ENCODE measurements at places on chromosomes 7 and 10.

- DNase-seq = peak; percentile 12
Observed at GRCh38 chr7:88789480-88790064, 6.0 kb downstream of the TEX47 start.

DNA sequence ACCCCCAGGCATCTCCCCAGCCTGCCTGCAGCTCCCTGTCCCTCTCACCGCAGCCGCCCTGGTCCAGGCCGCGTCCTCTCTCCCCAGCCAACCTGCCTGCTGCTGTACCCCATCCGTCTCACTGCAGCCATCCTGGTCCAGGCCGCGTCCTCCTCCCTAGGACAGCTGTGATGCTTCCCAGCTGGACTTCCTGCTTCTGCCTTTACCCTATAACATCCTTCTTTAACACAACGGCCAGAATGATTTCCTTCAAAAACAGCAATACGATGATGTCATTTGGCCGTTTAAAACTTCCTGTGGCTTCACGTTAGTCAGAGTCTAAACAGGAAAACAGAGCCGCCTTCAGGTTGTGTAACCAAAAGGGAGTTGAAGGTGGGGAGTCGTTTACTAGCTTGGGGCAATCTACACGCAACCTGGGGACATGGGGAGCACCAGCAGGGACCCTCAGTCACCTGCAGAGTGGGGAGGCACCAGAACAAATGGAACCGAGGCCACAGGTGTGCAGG is 32.2 kb upstream of the ZFAND2A start:
- DNase-seq = peak; percentile 17

DNA sequence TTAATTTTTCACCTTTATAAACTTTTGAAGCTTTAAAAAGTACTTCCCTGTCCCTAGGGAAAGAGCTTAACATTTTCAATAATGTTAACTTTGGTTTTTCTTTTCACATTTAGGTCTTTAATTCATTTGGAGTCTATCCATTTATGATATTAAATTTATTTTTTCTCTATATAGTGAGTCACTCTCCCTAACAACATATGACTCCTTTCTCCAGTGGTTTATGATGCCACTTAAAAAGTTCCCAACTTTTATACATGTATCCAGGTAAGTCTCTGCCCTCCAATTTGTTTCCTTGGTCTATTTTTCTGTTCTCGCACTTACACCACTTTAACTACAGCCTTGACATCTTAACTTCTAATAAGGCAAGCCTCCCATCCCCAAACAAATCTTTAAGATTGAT is 3.5 kb downstream of the CACUL1 start:
- no peak for DNase-seq

DNA sequence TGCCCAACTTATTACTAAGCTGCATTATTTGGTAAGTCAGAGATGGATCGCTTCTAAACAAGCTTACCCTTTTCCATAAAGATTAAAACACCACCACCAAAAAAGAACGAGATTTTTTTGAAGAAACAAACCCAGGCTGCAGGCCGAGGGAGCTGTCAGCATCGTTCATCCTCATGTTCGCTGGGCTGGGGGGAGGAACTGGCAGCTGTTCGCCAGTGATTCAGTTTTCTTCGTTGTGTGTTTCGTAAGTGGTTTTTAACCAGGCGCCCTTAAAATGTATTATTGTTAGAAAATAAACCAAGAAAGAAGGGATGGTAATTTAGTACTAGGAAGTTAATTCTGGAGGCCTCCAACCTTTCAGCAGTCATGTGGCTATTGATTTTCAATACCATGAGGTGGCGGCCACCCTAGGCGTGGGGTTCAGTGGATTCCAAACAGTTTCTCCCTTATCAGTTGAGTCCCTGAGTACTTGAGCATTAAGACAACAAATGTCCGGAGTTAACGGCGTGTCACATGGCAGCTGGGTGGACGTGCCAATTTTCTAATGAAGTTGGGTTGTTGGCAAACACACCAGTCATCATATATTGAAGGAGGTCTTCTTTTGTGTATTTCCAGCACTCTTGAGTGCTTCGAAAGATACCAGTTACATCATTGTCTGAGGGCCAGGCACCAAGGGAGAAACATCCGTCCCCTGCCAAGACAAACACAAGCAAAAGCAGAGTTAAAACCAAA is 173.2 kb downstream of the EBF3 start:
- DNase-seq = no peak

- no peak for DNase-seq
Observed at GRCh38 chr7:36942025-36942424, 217.7 kb upstream of the AOAH start.

DNA sequence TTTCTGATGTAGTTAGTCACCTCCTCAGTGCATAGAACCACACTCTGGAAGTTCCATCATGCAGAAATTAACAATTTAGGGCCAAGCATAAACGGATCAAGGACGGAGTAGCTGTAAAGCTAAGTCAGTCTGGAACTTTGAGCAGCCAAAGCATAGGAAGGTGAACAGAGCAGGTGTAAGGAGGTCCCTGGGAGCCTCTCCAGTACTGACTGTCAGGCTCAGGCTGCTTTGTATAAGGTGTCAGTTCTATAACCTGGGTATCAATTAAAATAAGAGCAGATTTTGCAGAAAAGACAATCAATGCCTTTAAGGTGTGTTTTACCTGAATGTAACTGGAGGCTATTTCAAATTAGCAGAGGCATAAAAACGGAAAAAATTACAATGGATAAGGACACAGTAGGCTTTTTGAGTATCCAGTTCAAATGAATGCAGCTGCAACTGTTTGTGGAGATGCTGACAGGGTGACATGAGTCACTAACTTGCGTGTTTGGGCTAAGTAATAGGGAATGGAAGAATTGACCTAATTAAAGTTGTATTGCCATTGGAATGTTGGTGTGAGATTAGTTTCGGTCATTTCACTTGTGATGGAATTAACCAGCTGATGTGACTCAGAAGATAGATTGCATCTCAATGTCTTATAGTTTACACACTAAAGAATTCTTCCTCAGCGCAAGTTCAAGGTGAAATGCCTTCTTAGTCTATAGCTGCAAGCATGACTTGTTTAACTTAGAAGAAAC is 417.9 kb upstream of the CNTNAP2 start:
- DNase-seq = no peak

DNA sequence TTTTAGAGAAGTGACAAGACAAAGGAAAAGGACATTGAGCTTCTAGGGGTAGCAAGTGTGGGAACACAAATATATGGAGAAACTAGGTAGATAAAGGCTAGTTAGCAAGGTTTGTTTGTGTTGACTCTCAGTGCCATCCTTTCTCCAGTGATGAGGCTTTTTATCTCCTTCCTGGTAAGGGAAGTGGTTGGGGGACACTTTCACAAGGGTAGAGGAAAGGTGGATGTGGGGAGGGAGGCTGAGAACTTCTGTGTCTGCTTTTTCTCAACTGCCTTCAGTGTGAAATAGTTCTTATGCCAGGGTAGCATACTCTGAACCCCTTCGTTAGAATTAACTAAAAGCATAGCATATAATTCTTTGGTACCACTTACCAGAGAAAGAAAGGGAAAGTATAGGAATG is 93.0 kb upstream of the STRIP2 start:
- no peak for DNase-seq

GRCh38 chr7:21370283-21370982 is 57.5 kb upstream of the SP4 start:
- DNase-seq = no peak

DNA sequence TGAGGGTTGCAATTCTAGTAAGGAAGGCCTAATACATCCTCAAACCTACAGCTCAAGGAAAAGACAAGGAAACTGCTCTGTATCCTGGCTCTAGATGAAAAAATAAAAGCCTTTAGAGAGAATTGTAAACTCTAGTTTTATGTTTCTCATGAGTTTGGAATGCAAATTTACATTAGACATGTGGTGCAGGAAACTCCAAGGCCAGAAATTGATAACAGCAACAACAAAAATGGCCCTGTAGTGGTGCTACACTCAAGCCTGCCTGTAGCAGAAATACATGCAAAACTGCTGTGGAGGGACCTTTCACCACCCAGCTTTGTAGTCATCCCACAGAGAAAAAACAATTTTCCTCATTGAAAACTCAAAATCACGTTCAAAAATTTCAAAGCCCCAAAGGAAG is 546.7 kb upstream of the LRRN3 start:
- DNase-seq = no peak

- DNase-seq = peak; percentile 36
Observed at GRCh38 chr7:29878081-29878688, 71.9 kb downstream of the WIPF3 start.

DNA sequence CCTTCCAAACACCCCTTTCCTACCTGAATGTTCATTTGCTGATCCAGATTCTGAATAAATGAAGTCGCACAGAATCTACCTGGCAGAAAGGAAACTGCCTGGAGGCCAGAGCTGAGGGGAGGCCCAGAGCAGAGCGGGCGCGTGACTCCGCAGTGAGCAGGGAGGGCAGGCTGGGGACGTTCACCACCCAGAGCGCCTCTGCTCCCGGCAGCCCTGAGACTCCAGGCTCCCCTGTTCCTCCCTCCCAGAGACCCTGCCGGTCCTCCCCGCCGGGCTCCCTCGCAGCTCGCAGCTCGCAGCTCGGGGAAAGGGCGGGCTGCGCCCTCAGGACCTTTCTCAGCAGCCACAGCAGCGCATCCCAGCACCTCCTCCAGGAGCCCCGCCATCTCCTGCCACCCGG is 176.7 kb upstream of the ZNF32 start:
- no peak for DNase-seq

- peak; percentile 21 for DNase-seq
Observed at GRCh38 chr10:61779950-61780659, 117.4 kb downstream of the CABCOCO1 start.

- no peak for DNase-seq
Observed at GRCh38 chr10:44053391-44053790, 331.5 kb downstream of the CXCL12 start.

DNA sequence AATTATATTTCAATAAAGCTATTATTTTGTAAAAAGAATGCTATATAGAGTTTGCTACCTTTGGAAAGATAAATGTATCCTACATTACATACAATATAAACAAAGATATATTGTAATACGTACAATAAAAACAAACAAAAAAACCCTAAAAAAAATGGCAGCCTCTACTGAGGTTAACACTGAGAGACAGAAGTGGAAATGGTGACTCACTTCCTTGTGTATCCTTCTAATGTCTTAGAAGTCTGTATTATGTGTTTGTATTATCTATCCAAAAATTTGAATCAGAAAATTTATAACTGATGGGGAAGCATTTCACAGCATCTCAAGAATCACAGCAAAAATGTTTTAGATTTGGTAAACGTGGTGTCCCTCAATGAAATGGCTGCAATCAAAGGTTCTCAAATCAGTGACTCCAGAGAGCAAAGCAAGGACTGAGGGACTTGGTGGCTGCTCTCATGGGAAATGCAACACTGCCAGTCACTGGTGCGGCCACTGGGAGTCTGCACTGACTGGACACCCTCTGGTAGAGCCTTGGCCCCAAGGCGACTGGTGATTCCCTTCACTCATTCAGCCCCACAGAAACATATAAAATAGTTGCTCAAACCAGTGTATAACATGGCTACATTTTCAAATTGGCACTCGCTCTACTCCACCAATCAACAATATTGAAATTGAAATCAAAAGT is 53.8 kb downstream of the PANK1 start:
- DNase-seq = no peak

DNA sequence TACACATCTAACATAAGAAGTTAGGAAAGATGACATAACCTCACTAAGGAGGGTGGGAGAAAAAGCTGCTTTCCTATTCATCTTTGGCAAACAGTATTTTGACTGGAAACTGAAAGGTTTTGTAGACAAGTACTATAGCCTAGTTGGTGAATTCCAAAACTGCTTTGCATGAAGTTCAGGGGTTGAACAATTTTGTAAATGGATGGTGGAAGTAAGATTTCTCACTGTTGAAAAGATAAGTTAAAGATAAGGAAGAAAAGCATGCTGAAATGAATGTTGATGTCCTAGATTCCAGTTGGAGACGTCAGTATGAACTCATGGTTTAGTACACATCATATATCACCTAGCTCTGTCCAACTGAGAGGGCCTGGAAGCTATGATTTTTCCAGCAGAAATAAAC is 159.1 kb upstream of the FEZF1 start:
- no peak for DNase-seq

- DNase-seq = no peak
Observed at GRCh38 chr7:134155206-134155605, 28.1 kb downstream of the LRGUK start.

DNA sequence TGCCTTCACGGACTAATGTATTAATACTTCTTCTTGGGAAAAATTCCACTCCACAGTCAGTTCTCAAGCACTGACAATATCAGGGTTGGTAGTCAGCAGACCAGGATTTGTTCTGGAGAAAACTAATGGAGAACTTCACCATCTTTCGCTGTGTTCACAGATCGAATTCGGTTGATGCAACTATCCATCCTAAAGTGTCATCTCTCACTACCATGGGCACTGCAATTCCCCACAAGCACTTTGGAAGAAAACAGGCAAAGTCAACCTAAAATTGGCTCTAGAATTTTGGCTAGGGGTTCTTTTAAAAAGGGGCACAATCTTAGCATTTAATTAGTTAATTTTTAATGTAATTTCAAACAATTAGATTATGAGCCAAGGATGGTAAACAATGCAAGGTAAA is 164.4 kb downstream of the HGF start:
- no peak for DNase-seq

DNA sequence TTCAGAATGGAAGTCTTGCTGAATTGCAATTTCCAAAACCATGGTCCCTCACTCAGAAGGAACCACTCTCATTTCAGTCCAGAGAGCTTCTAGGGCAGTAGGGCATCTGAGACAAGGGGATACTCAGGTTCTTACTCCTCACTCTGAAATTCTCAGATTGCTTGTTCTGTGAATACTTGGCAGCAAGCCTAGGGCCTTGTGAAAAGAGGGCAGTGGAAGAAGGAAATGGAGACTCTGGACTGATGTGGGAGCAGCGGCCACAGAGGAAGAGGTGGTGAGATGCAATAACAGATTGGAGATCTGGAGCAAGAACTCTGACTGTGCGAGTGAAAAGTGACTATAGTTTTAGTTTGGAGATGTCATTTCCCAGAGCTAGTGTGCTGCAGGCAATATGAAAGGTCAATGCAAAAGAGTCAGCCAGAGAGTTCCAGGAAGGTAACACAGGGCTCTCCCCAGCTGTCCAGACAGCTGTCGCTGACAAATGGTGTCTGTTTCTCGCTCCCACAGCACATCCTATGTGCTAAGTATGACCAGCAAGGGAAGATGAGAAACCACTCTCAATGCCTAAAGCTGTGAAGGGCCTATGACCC is 291.6 kb upstream of the KIAA1217 start:
- DNase-seq = no peak

DNA sequence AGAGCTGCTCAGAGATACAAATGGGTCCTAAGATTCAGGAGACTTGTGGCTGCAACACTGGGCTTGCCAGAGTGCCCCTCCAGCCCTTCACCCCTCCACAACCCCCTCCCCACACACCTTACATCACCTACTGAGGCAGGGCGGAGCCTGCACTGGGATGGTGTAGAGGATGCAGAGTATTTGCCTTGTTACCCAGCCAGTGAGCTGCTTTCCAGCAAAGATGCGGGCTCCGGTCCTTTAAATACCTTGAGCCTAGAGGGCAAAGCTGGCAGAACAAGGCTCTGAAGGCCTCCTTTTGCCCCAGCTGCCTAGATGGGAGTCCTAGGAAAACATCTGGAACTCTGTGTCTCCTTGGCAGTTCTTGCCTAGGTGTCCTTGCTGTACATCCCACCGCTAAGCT is 34.6 kb downstream of the KAZALD1 start:
- no peak for DNase-seq
